ENCODE measurements at places on chromosomes 7 and 10. TPM values are rescaled to one million over a fixed set of nuclear protein-coding genes. Genes with fewer than 3 reads are reported as not detected.

AMPH gene
- not detected for total RNA-seq

TMEM270 gene
- not detected for total RNA-seq

DNA sequence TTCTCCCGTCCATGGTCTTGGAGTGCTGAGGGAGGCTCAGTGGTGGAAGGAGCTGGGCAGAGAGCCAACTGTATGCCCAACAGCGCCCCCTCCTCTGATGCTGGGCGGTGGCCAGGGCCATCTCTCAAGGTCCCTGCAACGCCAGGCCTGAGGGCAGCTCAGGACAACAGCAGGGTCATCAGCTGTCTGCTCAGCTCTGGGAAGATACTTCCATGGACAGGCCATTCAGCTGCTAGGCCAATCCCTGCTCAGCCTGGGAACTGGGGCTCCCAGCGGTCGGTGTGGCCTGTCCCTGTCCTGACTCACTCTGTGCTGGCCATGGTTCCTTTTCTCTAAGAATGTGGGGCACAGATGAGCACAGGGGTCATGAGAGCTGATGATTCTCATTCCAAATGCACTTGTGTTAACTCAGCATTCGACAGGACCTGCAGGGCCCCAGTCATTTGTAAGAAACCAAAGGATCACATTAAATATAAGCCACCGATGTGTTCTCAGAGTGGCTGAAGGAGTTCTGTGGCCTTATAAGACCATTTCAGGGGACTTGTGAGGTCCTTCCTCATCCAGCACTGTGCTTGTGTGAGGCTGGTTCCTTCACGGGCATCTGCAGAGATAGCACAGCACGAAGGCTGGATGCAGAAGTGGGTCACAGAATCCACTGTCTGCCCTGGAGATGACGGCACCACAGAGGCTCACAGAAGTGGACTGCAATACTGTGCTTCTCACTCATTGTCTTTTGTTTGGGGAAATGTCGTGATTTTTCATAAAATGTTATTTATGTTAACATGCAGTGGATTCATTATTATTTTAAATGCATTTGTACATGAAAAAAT, 73.0 kb downstream of the ADCY1 start:
- no peak for DNase-seq

GRCh38 chr7:120981888-120982615, 6.5 kb upstream of the CPED1 start:
- DNase-seq: no peak

DNA sequence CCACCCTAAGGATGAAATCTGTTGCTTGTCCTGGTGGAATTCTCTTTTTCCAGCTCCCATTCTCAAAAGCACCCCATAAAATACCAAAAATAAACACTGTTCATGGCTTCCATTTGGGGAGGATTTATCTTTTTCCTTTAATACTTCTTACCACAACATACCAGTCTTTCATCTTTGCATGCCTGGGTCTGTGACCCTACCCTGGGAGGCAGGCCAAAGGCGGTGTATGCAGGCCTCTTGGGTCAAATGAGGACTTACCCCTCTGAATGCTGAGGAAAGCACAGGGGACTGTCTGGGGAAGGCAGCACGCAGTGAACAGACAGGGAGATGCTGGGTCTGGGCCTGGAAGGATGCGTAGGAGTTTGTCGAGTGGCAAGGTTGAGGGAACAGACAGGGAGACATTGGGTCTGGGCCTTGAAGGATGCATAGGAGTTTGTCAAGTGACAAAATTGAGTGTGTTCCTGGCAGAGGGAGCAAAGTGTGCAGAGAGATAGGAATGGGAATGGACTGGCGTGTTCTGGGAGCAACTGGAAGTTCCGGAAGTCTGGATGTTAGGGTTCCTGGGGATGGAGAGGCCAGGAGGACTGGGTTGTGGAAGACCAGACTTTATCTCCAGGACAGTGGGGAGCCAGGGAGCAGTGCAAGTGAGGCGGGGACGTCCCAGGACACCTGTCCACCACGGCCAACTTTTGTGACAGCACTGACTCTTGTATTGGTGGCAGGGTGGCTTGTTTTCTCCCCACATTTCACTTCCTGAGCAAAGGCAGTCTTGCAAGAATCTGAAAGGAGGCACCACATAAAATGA, 40.8 kb downstream of the MYL10 start:
- DNase-seq: no peak

GRCh38 chr10:124482876-124483275, 21.3 kb downstream of the LHPP start:
- DNase-seq: no peak

GRCh38 chr7:77216181-77216845, 16.7 kb upstream of the FGL2 start:
- DNase-seq: no peak

DNA sequence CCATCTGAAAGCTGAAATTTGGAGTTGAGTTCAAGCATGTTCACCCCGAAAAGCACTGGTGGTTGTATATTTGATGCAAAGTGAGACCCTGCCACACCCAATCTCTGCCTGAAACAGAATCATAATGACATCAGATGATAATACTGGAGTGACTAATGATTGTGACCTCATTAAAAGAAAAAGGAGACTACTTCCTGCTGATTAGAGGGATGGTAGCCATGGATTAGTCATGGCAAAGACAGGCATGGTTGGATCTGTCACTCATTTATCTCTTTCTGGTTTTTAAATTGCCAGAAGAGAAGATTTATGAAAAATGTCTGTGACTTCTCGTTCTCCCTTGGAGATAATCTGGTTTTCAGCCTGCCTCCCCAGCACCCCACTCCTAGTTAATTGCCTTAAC, 101.2 kb downstream of the BAMBI start:
- no peak for DNase-seq

GRCh38 chr10:15588635-15589508, 130.8 kb downstream of the ITGA8 start:
- DNase-seq: no peak

DNA sequence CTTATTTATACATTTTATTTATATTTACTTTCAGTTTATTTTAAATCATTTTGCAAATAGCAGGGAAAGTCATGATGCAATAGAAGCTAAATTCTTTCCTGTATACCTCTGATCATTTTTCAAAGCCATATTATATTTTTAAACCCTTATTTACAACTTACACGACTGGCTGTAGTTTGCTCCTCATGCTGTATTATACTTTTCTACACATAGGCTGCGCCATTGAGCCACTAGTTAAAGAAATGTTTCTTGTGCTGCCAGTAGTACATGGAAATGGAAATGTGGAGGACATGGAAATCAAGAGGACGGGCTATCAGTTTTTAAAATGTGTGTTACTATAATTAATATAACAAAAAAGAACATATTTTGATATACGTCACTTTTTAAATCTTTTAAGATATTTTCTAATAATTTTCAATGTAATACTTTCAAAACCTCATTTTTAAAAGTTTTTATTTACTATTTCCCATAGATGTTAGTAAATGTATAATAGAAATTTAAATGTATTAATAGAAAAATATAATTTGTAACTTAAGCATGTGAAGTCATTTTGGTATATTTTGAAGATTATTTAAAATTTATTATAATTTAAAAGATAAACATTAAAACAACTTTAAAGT, 118.5 kb downstream of the VTI1A start:
- no peak for DNase-seq

- DNase-seq: no peak
Observed at GRCh38 chr7:27112955-27113949, 10.8 kb upstream of the HOXA2 start.

DNA sequence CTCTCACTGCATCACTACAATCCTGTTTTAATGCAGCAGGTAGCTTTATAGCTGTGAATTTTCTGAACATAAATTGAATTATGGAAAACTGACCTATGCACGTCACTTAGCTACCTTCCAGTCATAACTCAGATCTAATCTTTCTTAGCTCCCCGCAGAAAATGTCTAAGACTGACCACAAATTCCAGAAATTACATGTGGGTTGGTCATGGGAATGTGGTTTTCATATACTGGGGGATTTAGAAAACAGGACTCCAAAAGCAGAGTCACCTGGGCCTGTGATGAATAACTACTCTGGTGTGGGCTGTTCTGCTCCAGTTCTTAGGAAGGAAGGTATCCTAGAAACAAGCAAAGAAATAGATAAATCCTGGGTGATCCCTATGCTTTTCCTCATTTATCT, 178.4 kb upstream of the LRRTM3 start:
- no peak for DNase-seq

GRCh38 chr10:51117053-51117660, 42.9 kb downstream of the PRKG1 start:
- no peak for DNase-seq

DNA sequence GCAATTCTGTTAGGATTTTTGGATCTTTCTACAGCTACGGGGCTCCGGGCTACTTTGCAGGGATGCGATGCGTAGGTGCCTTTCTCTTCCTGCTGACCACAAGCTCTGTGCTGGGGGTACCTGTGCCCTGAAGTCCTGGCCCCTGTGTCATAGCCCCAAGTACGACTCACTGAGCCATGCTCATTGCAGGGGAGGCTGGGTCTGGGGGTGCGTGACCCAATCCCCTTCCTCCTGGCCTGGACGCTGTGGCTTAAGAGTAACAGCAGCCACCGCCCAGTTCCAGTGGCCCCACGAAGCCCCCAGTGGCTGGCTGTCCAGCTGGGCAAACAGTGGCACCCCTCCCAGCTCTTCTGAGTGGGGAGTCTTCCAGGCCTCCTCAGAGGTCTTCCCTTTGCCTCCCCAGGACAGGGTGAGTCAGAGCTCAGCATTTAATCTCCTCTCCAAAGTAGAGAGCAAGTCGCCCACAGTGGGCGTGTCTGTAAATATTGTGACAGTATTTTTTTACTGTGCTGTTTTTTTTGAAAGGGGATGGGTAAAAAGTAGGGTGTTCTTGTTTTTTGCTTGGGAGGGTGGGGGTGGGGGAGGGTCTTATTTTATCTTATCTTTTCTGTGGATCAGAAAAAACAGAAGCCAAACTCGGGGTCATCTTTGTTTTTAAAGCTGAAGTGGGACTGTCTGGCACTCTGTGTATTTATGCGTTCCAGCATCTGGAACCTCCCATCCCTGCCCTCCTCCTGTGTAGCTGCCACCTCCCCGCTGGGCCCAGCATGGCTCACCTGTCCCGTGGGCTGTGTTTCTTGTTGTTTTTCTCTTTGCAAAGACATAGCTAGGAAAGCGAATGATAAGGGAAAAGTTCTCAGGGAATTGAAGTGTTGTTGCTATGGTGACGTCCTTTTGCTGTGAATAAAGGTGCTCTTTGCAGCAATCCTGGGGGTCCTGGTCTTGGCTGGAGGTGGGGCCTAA, 8.2 kb downstream of the LFNG start:
- no peak for DNase-seq
